SHP77 (cell line): ENCODE measurements at places on chromosomes 7 and 10.

GRCh38 chr7:1693419-1693990 lies 23.4 kb downstream of the ELFN1 start:
- DNase-seq, result peak; percentile 77

GRCh38 chr7:134449680-134450079 lies 9.2 kb downstream of the AKR1B1 start:
- no peak for DNase-seq

GRCh38 chr7:80859272-80859970 lies 59.4 kb downstream of the SEMA3C start:
- no peak for DNase-seq

DNA sequence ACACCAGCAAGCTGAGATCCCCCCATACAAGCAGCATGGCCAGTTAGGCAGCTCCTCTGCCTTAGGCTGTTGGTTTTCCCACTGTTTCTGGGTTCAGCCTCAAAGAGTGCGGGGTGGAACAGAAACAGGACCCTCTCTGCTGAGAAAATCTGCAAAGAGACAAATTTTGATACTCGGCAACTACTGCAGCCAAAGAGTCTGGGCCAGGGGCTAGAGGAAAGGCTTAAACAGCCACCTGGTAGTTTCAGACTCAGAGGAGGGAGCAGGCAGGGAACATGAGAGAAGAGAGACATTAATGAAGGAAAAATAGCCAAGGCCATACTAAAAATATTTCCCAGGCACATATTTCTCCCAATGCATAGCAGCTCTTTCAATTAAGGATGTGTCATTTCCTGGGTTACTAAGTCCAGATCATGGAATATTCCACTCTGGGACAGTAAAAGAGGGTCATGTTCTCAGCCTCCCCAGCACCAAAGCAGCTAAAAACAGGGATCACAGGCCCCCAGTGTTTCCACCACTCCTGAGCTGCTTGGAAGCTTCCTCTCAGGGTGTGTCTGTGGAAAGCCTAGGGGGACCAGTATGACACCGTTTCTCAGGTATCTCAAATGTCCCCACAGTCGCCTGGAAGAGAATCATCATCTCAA lies 29.8 kb downstream of the PDLIM1 start:
- DNase-seq, result no peak

DNA sequence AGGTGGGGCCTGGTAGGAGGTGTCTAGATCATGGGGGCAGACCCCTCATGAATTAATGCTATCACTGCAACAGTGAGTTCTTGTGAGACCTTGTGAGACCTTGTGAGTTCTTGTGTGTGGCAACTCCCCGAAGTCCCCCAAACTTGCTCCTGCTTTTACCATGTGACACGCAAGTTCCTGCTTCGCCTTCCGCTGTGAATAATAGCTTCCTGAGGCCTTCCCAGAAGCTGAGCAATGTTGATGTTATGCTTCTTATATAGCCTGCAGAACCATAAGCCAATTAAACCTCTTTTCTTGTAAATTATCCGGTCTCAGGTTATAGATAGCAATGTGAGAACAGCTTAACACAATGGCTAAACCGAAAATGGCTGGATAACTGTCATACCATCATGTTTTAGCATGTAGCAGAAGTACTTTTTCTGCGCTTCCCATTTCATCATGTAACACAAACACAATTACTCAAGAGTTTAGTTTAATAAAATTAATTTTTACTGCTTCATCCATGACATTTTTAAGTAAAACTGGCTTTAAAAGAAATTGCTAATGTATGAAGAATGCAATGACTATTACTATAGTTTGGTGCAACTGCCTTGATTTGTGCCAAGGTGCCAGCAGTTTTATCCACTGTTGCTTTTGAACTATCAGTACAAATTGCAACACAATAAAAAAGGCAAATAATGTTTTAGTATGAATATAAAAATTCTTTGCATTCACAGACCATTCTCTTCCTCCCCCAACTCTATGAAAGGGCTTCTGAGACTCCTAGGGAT lies 87.7 kb upstream of the TMEM168 start:
- no peak for DNase-seq

DNA sequence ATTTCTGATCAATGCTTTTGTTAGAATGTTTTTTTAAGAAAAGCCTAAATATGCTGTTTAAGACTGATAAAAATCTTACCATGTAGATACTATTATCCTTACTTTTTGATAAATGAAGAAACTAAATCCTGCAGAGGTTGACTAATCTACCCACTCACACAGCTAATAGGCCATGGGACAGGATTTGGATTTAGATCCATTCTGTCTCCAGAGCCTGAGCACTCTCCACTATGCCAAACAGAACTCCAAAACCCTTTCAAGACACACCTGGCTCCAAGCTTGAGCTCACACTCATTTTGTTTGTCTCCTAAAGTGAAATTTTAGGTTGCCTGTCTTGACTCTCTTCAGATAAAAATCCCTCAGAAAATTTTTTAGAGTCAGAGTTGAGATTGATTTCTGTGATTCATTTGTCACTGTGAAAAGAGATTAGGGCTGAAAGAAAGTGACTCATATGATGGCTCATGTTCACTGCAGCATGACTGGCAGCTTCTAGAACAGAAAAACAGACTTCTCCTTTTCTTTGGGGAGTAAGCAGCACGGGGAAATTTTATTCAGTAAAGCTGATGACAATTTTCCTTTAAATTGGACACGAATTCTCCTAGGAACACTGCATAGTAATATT lies 132.3 kb upstream of the POT1 start:
- no peak for DNase-seq

GRCh38 chr7:116443646-116444045 lies 55.9 kb upstream of the CAV2 start:
- peak; percentile 41 for DNase-seq

DNA sequence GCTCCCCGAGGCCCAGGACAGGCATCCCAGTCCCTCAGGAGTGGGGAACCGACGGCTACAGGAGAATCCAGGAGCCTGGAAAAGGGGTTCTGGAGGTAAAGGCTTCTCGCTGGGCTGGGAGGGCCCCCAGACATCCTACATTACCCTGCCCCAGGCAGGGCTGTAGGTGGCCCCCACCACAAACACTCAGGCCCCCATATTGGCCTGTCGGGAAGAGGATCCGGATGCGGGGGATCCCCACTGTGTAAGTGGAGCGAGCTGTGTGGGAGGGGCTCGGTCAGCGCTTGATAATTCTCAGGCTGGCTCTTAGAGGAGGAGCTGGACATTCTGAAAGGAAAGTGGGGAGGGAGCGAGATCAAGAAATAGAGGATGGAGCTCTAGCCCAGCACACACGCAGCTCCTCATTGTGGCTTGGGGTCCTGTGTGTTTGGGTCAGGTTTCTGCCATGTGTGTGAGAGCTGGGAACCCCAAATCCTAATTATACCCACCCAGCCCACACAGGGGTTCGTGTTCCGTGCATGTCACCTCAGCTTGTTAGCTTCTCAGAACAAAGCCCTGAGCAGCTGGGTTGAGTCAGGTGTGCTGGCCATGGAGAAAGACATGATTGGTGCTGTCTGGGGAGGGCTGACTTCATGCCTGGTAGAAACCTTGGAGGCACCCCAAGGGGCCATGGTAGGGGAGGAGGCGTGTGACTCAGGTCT lies 49.4 kb downstream of the ZNF467 start:
- no peak for DNase-seq

DNA sequence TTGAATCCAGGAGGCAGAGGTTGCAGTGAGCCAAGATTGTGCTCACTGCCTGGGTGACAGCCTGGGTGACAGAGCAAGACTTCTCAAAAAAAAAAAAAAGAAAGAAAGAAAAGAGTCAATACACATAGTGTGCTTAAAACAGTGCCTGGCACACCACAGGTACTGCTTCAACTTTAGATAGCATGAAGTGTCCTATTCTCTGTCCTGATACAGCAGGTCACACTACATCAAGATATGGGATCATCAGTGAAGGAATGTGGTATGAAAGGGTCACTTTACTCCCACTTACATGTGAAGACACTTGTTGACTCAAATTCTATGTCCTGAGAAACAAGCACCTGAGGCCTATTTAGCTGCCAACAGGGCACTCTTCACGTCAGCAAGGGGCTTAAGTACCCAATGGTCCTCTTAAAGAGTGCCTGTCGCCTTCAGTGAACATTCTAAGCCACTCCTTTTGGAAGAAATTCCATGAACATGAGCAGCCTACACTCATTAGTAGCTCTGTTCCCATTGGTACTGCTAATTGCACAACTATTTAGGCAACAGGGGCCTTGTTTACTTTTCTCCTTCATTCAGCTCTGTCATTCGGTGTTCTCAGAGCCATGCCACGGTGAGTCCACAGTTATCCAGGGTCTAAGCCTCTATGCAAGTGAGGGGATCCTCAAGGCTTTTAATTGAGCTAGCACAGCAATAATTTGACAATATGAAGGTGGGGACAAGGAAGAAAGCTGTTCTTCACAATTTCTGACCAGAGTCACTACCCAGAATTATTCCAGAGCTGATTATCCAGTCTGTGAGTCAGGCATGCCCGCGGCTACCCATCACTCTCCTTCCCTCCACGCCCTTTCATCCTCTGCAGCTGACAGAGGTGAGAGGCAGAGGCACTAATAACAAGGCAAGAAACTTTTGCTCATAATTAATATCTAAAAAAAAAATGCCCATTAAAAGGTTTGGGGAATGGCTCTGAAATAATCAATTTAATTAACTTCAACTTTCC lies 56.6 kb upstream of the PTN start:
- no peak for DNase-seq
